GM13976 (cell line): ENCODE measurements at places on chromosomes 6 and 20.
A peak's percentile ranks its signal among the peaks of the same experiment; 100 is the strongest.

GRCh38 chr6:168909288-168909687 lies 344.4 kb downstream of the THBS2 start:
- DNase-seq, result no peak

- peak; percentile 68 for DNase-seq
Measured at GRCh38 chr6:2232445-2232844, 13.0 kb downstream of the GMDS start.

- DNase-seq, result no peak
Measured at GRCh38 chr6:170423814-170424603, 117.5 kb downstream of the FAM120B start.

GRCh38 chr6:121436960-121437850 lies 1.8 kb downstream of the GJA1 start:
- peak; percentile 32 for DNase-seq

DNA sequence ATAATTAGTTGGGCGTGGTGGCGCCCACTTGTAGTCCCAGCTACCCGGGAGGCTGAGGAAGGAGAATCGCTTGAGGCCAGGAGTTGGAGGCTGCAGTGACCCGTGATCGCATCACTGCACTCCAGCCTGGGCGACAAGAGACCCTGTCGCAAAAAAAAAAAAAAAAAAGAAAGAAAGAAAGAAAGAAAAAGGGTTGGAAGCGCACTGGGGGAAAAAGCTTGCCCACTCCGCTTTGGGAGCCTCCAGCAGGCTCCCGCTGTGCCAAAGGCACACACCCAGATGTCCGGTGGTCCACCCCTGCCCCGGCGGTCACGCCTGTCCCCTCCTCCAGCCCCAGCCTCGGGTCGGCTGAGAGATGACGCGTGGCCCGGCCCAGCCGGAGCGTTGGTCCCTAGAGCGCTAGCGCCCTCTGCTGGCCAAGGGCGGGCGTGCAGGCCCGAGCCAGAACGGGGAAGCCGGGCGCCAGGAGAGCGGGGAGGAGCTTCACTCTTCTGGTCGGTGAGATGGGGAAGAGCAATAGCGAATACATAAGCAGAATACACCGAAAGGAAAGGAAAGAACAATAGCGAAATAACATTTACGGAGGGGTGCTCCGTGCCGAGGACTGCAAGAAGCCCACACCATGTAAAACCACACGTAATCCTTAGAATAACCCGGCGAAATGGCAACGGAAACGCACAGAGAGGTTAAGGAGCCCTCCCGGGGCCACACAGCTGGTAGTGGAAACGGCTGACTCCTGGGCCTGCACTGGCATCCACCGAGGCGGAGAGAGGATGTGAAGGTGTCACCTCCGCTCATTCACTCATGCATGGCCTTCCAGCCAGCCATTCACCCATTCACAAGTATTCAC lies 41.7 kb downstream of the UBE2V1 start:
- peak; percentile 97 for DNase-seq

DNA sequence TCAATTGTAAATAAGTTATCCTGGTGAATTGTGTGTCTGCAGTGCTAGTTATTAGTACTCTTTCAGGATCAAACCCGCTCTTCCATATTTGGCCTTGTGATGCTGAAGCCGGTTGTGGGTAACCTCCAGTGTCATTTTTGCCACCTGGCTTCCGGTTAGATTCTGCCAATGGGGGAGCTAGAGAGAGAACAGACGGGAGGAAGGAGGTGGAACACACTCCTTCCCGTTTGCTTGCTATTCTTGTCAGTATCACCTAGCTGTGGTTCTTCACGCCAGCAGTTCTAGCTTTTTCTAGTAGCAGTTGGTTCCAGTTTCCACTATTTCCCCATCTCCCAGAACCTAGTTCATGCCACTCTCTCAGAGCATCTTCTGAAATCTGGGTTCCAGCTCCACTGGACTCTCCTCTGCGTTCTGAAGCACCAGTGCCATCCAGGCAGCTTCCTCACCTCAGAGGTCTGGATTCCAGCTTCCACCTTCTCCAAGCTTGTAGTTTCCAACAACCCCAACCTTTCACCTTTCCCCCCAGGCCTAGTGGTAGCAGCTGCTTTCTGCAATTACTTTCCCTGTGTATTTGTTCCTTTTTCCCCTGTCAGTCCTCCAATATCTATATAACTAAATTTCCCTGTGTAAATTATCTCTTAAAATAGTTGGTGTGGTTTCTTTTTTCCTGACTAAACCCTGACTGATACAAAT lies 46.9 kb upstream of the LOC128125822 start:
- DNase-seq, result no peak

GRCh38 chr6:10259671-10260070 lies 155.2 kb downstream of the TFAP2A start:
- DNase-seq, result no peak

GRCh38 chr6:113009682-113010081 lies 662.6 kb downstream of the RFPL4B start:
- DNase-seq, result no peak

DNA sequence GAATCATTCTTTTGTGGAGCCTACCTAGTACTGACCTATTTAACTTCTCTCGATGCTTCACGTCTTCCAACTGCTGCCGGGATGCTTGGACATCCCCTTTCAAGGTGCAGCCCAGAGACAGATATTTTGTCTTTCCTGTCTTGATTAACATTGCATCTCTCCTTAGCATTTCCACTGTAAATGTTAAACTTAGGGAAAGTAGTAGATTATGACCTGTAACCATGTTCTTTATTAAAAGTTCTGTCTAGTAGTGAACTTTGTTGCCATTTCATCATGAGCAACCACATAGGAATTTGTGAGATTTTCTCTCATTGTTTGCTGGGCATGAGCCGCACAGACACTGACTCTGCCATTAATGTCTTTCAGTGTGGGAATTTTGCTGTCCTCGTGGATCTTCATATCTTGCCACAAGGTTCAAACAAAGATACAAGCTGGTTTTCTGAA lies 117.9 kb downstream of the JAG1 start:
- no peak for DNase-seq

DNA sequence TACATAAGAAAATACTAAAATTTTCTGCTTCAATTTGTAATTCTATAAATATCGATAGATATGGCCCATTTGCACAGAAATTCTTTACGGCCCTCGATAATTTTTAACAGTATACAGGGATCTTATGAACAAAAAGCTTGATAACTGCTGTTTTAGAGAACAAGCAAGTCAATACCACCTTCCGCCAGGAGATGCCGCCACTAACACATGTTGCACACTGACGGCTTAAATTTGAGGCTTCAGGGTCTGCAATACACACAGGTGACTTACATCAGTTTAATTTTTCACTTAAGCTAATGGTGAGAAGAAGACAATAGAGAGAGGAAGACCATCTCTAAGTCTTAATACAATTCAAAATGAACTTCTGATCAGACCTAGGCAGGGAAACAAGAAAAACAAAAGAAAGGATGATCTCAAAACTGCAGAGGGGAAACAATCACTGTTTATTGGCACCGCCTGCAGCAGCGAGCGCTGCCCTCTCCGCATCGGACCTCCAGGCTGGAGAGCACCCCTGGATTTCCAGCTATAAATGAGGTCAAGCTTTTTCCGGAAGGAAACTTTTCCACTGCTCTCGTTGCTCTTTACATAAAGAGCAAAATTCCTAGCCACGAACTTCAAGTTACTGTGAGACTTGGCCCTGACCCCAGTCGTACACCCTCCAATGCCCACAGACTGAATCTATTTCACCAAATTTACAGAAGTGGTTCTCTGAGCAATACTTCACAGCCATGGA lies 53.9 kb downstream of the OTOR start:
- DNase-seq, result peak; percentile 54

DNA sequence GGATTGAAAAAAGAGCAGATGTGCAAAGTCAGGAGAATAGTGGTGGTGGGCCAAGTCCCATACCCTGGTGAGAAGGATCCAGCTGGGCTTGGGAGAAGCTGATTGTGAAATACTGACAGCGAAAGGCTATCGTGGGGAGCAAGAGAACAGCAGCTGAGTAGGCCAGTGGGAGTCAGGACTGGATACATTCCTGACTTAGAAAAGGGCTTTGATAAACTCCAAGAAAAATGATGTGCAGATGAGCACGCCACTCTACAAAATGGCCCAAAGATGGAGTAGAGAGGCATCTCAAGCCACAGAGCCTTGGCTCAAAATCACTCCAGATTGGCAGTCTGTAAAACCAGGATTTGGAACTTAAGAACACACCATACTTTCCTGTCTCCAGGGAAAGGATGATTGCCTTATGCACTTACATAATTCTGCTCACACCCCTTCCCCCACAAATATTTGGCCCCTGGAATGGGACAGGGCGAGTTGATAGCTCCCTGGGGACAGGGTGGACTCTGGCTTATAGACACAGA lies 578.7 kb downstream of the MAFB start:
- no peak for DNase-seq

DNA sequence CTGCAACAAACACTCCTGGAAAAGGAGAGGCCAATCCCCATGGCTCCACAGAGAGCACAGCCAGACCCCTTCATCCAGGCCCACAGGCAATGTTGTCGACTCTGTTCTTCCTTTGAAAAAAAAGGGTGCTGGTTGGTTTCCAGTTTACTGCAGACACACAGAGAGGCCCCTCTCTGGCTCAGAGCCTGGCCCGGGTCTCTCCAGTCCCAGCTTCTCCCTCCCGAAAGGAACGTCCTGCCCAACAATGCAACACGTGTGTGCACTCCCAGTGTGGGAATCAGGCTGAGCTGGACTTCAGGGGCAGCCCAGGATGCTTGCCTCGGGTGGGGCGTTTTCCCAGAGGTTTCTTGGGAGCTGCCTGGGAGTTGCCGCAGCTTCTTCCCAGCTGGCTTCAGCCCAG lies 4.5 kb upstream of the NKAIN4 start:
- DNase-seq, result no peak

DNA sequence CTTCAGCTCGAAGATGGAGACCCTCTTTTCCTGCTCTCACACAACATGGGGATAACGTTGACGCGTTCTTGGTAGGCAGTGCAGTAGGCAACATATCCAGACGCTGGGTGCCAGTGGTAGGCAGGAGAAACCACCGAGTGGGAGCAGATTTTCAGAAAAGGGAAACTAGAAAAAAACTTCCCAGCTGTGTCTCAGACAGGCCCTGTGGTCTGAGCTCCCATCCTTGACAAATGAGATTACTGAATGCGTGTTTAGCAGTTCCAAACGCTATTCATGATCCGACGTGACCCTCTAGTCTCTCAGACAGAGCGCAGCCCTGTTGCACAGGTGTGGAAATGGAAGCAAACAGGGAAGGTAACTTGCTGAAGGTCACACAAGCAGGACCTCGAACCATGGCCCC lies 83.9 kb upstream of the DUSP22 start:
- no peak for DNase-seq

- no peak for DNase-seq
Measured at GRCh38 chr20:62762801-62763368, 33.4 kb upstream of the MRGBP start.

DNA sequence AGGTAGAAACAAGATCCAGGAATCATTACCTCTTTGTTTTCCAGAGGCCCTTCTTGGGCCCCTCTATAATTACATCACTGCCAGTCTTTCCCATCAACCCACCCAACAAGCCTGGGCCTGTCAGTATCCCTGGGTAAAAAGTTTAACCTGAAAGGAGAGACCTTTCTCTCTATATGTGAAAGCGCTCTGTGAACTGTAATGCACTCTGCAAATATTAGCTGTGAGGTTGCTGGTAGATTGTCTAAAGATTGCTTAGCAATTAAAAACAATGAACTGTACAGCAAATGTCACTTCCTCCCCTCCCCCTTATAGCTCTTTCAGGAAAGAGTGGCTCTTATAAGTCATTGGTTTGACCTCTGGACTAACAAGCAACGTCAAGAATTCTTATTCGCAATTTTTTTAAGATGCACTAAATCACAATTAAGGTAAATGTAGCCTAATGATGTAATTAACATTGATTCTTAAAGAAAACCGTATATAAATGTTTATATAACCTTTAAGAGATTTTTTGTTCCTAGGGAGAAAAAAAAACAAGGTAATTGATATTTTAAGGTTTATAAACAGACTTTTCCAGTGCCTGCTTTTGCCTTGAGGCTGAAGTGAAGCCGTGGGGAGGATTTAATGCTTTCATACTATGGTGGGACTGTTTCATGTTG lies 18.4 kb downstream of the ECT2L start:
- no peak for DNase-seq

- DNase-seq, result no peak
Measured at GRCh38 chr6:45714006-45714730, 301.5 kb downstream of the CLIC5 start.

- peak; percentile 42 for DNase-seq
Measured at GRCh38 chr6:2186516-2186915, 58.9 kb downstream of the GMDS start.

GRCh38 chr6:168528474-168529095 lies 87.6 kb downstream of the SMOC2 start:
- no peak for DNase-seq

GRCh38 chr20:645318-646106 lies 7.5 kb downstream of the SRXN1 start:
- DNase-seq, result peak; percentile 90

DNA sequence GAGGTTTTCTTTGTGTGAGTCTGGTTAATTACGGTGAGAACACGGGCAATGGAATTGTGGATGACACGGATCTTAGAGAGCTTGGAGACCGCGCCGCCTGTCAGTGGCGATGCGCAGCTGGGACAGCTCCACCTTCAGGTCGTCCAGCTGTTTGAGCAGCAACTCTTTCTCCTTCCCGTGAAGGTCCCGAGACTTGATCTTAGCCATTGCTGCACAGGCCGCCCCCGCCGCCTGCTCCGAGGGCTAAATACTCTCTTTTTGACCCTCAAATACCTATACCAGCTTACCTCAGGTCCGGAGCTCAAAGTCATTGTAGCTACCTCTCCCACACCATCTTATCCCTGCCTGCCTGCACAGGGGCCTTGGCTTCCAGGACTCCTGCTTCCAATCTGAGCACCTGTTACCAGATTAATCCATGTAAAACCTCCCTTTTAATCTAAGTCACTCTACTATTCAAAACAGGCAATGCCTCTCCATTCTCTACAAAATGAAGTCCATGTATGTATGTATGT lies 100.2 kb downstream of the PREP start:
- DNase-seq, result no peak

- no peak for DNase-seq
Measured at GRCh38 chr6:109186012-109186411, 90.7 kb downstream of the CEP57L1 start.

DNA sequence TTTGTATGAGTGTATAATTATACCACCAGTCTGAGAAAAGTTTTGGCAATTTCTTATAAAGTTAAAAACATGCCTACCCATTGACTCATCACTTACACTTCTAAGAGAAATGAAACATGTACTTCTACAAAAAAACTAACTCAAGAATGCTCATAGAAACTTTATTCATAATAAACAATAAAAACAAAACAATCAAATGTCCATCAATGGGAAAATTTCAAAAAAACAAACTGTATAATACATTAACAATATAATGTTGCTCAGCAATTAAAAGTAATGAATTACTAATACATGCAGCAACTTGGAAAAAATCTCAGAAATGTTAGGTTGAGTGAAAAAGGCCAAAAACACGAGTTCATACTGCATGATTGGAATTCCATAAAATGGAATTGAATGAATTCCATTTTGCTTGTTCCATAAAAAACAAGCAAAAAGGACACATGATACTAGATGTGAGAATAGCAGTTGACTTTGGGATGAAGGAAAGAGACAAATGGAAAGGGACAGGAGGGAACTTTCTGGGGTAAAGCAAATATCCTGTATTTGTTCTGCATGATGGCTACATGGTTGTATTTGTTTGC lies 726.6 kb downstream of the RFPL4B start:
- no peak for DNase-seq

- DNase-seq, result no peak
Measured at GRCh38 chr20:58636983-58637421, 14.1 kb upstream of the STX16 start.

- DNase-seq, result no peak
Measured at GRCh38 chr20:57215826-57216471, 50.5 kb downstream of the BMP7 start.
